Breast epithelium (tissue), 4 donors: ENCODE measurements at places on chromosomes 16 and 17. TPM values are rescaled to one million over a fixed set of nuclear protein-coding genes. Genes with fewer than 3 reads are reported as not detected.

DNA sequence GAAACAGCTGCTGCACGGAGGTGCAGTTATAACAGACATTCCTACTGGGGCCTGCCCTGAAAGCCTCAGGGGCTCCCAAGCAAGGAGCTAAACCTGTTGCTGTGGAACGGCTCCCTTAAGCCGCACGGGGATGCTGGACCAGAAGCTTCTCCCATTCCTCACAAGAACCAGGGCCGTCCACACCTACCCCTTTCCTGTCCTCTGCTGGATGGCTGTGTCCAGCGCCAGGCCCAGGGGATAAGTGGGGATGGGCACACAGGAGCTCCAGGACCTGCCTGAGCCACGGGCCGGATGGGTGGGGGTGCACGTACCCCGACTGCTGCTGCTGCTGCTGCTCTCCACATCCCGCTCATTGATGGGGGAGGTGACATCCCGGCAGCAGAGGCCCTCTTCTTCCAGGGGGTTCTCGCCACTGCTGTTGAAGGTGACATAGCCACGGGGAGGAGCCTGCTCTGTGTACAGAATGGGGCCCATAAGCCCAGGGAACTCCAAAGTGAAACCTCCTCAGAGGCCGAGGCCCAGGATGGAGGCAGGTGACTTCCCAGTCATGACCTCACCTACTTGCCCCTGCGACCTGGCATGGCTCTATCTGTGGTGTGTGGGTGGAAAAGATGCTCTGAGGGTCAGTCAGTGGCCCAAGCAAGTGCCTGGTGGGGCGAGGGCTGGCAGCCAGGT, 8.6 kb downstream of the NUDT16L1 start:
- no peak for DNase-seq

Gene IKZF3
- 4.8 TPM for total RNA-seq

GRCh38 chr16:85275533-85276249, 163.4 kb upstream of the CIBAR2 start:
- DNase-seq, result peak; percentile 54

- no peak for DNase-seq
Measured at GRCh38 chr17:5120036-5120435, 4.2 kb downstream of the USP6 start.

DNA sequence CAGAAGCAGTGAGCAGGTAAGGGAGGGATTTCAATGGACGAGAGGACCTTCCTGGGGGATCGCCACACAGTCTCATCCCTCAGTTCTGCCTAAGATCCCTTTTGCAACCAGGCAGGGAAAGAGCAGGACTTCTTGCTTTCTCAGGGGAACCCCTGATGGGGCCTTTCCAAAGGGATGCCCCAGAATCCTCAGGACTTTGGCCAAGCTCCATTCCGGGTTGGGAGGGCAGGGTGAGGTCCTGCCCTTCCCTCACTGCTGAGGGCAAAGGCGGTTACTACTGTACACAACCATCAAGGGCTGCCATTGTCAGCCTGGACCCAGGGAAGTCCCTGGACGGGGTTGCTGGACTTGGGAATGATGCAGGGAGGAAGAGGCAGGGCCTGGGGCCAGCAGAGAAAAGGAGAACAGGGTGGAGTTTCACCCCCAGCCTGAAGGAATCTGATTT, 9.7 kb downstream of the PRR29 start:
- no peak for DNase-seq

- no peak for DNase-seq
Measured at GRCh38 chr16:17229766-17230165, 241.0 kb downstream of the XYLT1 start.
